ENCODE measurements at places on chromosomes 13 and 19. TPM values are rescaled to one million over a fixed set of nuclear protein-coding genes. Genes with fewer than 3 reads are reported as not detected.

CALR3 gene
- 0.05 TPM for total RNA-seq

GRCh38 chr13:46685006-46685730, 111.8 kb downstream of the ESD start:
- no peak for DNase-seq

TOMM40 gene
- 36.7 TPM for total RNA-seq

DNA sequence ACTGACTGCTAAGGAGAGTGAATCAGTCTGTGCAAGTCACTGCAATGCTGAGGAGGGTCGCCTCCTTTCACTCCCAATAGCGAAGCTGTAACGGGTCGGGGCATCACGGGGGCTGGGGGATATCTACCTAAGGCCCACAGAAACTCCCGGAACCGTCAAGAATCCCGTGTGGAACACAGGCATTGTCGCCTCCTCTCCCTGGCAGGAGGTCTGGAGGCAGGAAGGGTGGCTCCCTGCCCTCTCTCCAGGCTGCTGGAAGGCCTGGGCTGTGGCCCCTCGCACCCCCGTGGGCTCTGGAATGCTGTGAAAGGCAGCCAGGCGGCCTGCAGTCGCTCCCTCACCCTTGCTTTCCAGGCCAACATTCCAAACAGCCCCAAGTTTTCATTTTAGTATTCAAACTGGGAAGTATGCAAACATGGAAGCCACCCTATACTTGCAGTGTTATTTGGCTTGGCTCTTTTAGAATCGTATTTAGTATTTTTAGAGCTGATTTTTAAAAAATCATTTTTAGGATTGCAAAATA, 109.4 kb downstream of the CRYL1 start:
- DNase-seq = no peak

DNA sequence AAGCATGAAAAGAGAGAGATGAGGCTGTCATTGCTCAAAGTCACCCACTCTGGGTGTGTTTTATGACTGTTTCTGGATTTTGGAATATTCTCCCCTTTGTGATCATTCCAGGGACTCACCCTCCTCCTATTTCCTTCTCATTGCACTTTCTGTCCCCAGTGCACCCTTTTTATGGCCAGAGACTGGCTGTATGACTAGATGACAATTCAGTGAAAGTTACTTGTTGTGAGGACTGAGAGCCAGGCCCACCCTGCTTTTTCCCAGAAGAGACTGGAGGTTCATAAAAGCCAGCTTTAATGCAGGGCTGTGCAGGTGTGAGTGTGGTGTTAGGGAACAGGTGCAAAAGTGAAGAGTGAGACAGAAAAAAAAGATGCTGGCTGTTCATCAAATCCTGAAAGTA, 17.3 kb downstream of the CEACAM7 start:
- no peak for DNase-seq

DNA sequence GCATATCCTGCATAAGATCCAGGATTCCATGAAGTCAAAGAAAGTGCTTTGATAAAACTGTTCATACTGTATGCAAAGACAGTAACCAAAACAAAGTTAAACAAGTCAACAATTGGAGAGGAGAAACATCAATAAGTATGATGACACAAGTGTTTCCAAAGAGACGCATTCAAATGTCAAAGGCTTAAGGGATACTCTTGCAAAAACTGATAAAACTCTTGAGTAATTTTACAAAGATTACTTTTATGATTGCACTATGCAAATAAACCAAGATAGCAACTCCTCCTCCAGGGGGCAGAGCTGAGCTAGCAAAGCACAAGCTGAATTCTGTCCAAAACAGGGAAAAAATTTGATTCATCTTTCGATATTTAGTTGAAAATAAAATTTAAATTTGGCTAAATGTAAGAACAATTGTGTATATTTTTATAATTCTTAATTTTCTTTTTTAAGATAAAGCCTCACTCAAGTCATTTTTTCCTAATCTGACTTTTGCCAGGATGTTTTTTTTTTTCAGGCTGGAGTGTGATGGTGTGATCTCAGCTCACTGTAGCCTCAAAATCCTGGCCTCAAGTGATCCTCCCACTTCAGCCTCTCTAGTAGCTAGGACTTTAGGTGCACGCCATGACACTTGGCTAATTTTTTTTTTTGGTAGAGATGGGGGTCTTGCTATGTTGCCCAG, 84.0 kb downstream of the MZT1 start:
- peak; percentile 8 for DNase-seq

BCL3 gene
- 2.9 TPM for total RNA-seq

DNA sequence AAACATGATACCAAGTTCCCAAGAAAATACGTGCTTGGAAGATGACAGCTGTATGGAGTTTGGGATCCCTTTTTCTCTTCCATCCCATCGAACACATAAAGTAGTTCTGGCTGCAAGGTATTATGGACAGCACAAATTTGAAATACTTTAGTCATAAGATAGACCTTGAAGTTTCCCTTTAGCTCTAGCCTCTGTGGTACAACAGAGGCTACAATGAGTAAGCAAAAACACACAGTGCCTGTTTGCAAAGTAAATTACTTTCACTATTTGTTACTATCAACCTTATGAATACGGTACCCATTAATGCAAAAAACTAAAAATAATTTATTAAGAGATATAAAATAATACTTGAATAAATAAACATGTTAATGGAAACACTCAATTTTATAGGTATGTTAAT, 21.0 kb upstream of the LRCH1 start:
- DNase-seq = no peak

GRCh38 chr13:60881507-60881906, 484.5 kb downstream of the TDRD3 start:
- no peak for DNase-seq
